ENCODE measurements at places on chromosomes 1 and 21.

DNA sequence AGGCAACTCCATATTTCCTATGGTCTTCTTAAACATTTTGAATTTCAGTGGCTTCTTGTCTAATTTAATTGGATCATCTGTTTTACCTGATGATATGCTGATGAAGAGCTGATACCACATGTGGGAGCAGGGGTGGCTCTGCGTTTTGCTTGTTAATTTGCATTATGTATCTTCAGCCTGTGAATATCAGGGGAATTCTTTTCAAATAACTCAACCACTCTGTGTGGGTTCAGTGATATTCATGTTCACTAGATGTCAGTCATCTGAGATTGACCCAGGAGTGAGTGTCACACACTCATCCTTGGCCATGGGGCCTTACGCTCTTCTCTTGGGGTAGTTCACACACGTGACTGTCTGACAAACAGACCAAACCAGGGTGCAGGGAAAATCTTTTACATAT is 83.0 kb downstream of the FCRL5 start:
- no peak for DNase-seq

DNA sequence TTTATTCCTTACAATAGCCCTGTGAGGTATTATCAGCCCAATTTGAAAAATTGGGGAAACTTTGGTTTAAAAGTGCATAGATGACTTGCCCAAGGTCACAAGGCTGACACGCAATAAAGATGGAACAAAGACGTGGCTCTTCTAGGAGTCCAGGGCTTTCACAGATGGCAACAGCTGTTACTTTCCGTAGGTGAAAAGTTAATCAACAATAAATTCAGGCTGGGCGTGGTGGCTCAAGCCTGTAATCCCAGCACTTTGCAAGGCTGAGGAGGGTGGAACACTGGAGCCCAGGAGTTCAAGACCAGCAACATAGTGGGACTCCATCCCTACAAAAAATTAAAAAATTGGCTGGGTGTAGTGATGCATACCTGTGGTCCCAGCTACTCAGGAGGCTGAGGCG is 87.8 kb upstream of the ATF3 start:
- no peak for DNase-seq

- DNase-seq = no peak
Measured at GRCh38 chr1:147834181-147834580, 68.4 kb upstream of the GJA8 start.

DNA sequence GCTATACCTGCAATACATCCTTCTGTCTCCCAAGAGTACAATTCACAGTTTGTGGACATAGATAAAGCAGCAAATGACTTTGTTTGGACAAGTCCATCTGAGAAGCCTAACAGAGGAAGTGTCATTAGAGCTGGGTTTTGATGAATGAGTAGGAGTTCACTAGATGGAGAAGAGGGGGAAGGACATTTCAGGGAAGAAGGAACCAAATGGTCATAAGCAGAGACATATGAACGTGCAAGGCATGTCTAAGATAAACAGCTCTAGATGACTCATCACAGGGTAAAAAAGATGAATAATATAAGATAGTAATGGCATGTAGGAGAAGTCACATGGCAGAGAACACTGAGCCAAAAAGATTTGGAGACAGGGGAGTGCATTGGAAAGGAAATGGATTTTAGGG is 54.5 kb downstream of the HMGB4 start:
- no peak for DNase-seq

GRCh38 chr1:43222879-43223278 is 46.9 kb upstream of the TMEM125 start:
- no peak for DNase-seq

DNA sequence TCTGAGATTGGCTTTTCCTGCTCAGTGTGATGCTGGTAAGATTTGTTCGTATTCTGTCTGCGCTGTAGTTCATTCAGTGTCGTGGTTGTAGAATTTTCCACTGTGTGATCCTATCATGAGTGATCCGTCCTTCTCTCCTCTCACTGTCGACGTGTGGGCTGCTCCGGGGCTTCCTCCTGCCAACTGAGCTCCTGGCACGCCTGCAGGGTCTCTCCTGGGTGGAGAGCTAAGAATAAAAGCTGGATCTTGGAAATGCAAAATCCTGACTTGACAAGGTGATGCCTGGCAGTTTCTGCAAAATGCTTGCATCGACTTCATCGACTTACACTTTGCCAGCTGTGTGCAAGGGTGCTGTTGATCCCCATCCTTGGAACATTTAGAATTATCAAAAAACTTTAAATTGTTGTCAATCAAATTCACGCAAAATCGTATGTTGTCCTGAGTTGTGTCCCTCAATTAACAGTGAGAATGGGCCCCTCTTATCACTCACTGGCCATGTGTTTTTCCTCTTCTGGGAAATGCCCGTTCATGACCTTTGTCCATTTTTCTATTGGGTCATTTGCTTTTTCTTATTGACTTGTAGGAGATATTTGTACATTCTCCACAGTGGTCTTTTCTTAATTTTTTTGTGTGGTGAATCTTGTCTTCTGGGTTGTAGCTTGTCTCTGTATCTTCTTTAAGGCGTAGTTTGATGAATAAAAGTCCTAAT is 125.5 kb downstream of the CRYAA start:
- no peak for DNase-seq

- DNase-seq = no peak
Measured at GRCh38 chr1:116820369-116820768, 66.1 kb downstream of the CD2 start.

DNA sequence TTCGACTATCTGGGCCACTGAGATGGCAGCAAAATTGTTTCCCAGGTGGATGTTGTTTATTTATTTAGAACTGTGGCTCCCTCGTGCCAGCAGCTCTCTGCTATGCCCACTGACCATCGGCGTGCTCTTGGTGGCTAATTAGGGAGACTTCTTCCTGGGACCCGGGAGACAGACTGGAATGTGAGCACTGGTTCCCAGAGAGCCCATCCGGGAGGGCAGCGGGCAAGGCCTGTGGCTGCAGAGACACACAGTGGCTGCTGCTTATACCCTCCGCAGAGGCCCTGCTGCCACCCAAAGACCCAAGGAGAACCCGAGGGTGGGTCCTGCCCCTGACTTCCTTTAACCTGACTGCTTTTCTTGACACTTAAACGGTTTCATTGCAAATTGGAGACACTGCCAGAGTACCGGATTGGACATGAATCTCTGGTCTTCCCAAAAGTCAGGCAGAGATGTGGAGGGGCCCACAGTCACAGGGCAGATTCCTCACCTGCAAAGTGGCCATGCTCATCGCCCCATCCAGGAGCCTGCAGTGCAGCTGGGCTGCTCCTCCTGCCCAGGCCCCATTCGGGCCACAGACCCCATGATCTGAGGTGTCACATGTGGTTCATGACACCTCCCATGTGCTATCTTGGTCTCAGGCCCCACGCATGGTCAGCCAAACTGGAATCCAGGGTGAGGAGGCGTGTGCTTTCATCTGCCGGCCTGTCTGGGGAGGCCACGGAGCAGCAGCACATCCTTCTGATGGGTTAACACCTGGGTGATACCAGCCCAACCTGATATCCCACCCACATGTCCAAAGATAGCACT is 5.7 kb upstream of the MATN1 start:
- no peak for DNase-seq

- no peak for DNase-seq
Measured at GRCh38 chr1:246210756-246211155, 296.3 kb downstream of the SMYD3 start.

DNA sequence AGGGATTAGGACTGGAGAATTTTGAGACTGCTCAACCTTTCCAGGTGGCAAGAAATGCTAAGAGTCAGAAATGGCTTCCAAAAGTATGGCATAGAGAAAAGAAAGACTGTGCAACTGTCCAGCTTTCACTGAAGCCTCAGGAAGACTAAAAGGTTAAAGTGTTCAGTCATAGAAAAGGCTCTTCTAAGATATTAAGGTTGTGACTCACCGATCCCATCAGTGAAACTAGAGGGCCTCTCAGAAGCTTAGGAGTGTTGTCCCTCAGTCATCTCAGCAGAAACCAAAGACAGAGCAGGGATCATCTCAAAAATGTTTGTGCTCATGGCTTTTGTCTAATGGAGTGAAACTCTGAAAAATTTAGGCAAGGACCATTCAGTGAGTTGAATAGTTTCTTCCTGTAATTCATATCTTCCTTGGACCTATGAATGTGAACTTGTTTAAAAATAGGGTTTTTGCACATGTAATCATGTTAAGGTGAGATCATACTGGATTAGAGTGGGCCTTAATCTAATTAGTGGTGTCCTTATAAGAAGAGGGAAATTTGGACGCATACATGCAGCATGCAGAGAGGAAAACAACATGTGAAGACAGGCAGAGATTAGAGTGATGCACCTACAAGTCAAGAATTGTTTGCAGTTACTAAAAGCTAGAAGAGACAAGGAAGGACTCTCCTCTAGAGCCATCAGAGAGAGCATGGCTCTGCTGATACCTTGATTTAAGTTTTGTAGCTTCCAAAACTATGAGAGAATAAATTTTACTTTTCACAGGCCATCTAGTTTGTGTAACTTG is 71.3 kb downstream of the RPE65 start:
- no peak for DNase-seq

- no peak for DNase-seq
Measured at GRCh38 chr21:14551741-14552140, 5.6 kb upstream of the SAMSN1 start.

GRCh38 chr1:231929311-231929710 is 302.7 kb downstream of the DISC1 start:
- no peak for DNase-seq

DNA sequence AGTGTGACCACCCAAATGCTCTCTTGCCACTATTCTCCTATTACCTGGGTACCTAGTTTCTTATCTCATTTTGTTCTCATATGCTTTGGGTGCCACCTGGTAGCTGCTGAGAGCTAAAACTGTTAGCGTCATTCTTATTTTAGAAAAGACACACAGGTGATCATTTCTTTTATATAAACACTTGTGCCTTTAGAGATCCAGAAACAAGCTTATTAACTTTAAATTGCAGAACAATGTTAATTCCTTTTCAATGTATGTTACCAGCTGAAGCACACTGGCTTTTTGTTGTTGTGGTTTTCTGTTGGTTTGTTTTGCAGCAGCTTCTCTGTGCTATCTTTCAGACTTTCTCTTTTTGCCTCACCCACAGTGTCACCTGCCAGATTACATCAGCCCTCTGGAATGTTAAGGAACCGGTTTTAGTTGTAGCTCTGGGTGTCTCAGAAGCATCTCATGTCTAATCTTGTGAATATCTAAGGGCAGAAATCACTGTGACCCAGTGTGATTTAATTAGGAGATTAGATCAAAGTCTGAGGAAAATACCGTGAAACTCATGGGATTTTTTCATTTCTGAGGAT is 43.4 kb upstream of the SLC19A2 start:
- no peak for DNase-seq

DNA sequence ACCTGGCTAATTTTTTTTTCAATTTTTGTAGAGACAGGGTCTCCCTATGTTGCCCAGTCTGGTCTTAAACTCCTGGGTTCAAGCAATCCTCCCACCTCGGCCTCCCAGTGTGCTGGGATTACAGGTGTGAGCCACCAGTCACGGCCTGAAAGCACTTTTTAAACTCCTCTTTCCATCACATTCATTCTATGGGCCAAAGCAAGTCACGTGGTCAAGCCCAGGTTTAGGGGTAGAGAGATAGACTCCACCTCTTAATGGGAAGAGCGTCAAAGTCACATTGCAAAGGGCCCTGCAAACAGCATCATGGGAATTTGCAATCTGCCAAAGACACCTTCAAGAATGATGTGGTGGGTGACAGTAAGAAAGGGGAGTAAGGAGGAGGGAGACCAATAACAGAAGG is 7.1 kb downstream of the ATP1A4 start:
- no peak for DNase-seq

GRCh38 chr1:67840449-67840848 is 7.2 kb upstream of the GNG12 start:
- no peak for DNase-seq

- DNase-seq = no peak
Measured at GRCh38 chr1:223244366-223245103, 101.5 kb upstream of the TLR5 start.

- DNase-seq = no peak
Measured at GRCh38 chr1:12203216-12204007, 26.4 kb upstream of the VPS13D start.

DNA sequence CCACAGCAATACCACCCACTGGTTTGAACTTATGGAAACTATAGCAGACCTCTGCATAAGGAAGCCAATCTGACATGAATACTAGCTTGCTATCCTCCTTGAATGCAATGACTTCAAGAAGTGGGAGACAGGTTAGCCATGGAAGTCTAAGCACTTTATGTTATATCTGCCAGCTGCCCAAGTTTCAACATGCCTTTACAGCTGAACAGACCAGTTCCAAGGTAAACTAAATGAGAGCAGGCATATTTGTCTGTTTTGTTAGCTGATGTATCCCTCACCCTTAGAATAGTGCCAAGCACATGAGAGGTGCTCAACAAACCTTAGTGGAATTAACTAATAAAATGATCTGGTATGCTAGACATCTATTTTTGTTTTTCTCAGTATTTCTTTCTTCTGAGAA is 65.1 kb downstream of the ALG14 start:
- DNase-seq = no peak

DNA sequence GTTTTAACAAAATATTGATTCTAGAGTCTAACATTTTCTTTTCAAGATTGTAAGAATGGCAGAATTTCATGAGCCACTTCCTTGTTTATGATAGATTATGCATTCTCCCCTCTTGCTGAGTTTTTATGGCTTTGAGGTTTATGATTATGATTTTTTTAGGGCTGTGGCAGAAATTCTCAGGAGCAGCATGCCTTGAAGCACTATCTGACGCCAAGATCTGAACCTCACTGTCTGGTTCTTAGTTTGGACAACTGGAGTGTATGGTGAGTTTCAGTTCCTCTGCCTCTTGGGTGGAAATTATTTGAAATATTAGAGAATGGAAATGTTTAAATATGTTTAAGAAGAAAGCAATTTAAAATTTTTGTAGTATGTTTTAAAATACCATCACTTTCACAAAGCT is 10.2 kb downstream of the USP16 start:
- no peak for DNase-seq

DNA sequence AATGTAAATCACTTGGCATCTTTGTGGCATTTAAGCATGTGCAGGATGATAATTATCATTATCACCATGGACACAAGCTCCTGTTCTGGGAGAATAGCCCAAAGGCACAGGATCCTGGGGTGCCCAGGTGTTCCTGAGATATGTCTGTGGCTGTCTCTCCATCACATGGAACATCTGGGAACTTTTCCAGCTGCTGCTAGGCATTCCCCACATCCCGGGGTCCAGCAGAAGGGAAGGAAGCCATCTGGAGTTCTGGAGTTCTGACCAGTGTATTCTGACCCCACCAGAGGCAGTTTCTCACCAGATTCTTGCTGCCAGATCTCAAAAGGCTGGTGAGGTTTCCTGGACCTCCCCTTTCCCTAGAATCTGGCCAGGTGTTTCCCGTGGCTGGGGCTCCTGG is 259.7 kb upstream of the VAMP3 start:
- DNase-seq = no peak

- no peak for DNase-seq
Measured at GRCh38 chr1:27970401-27970800, 10.6 kb downstream of the XKR8 start.

- no peak for DNase-seq
Measured at GRCh38 chr1:39615086-39615673, 24.3 kb downstream of the HEYL start.

DNA sequence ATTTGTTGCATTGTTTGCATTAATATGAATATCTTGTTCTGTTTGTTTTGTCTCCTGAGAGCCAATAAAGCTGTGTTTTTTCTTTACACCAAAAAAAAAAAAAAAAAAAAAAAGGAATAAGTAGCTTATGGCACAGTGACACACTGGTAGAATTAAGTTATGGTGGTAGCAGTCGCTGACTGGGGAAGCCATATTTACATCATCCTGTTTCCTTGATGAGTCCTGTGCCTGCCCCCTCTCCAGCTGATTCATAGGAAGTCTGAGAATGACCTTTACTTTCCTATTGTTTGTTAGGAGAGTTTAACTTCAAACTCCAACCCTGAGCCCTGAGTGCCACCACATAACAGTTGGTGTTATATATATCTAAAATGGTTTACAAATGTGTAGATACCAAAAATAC is 62.2 kb downstream of the OBSCN start:
- no peak for DNase-seq
